ENCODE measurements at places on chromosomes 3 and 15. TPM values are rescaled to one million over a fixed set of nuclear protein-coding genes. Genes with fewer than 3 reads are reported as not detected.

- DNase-seq: no peak
Measured at GRCh38 chr3:117788506-117788905, 1078.9 kb downstream of the TUSC7 start.

DNA sequence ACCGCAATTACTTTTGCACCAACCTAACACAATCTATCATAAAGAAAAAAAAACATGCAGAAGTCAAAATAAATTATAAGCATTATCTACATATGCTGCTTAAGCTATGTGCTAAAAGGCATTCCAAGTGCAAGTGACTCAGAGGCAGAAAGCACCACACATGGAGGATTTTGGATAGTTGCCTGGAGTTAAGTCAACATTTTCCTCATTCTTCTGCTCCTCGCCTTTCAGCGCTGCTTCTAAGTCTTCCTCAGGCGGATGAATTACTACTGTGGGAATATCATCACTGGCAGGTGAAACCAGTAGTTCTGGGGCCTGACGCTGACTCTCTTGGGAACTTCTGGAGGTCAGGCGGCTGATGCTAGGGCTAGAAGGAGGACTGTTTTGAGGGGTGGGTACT lies 53.1 kb downstream of the SLC4A7 start:
- DNase-seq: peak; percentile 5

DNA sequence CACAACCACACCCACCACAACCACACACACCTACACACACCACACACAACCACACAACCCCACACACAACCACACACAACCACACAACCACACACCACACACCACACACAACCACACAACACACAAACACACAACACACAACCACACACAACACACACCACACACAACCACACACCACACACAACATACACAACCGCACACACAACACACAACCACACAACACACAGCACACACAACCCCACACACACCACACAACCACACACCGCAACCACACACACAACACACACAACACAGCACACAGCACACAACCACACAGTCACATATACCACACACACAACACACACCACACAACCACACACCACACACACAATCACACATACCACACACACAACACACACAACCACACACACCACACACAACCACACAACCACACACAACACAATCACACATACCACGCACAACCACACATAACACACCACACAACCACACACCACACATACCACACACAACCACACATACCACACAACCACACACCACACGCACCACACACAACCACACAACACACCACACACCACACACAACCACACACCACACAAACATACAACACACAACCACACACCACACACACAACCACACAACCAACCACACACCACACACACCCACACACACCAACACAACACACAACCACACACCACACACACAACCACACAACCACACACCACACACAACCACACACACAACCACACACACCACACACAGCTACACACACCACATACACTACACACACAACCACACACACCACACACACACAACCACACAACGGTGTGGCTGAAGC lies 23.7 kb downstream of the CPN2 start:
- DNase-seq: no peak

GRCh38 chr3:156304406-156304805 lies 184.0 kb downstream of the KCNAB1 start:
- DNase-seq: no peak

The SLC38A3 gene
- total RNA-seq: 2.0 TPM

The IQCF5 gene
- total RNA-seq: not detected

Data from frontal cortex (tissue), 4 donors.